Stimulated activated CD8-positive, alpha-beta memory T cell treated with anti-CD3 and anti-CD28 coated beads, Interleukin-7, amount 100 ng/mL, for 24 hours (primary cell): ENCODE measurements at places on chromosomes 13 and 19.

DNA sequence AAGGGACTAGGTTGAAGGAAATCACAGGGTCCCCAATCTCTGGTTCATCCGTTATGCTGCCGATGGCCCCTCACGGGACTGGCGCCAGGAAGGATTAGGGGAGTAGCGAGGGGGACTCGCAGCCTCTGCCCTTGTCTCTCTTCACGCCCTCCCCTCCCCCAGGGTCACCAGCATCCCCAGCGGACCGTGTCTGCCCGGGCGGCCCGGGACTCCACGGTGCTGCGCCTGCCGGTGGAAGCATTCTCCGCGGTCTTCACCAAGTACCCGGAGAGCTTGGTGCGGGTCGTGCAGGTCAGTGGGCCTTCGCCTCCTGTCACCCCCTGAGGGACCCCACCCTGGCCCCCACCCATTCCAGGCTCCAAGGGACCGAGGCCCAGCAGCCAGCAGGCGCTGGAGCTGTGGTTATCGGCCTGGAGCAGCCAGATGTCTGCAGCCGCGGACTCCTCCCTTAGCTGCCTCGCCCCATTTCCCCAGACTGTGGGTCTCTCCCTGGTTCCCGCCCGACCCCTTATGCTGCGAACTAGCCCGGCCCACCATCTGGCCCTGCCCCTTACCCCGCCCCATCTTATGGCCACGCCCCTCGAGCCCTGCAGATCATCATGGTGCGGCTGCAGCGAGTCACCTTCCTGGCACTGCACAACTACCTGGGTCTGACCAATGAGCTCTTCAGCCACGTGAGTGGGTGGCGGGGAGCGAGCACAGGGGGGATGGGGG is 5.4 kb downstream of the PNPLA6 start:
- DNase-seq: no peak

- no peak for DNase-seq
These were observed 16.7 kb downstream of the GSX1 start for GRCh38 chr13:27808851-27809550.

- DNase-seq: peak; percentile 60
These were observed 16.8 kb upstream of the SEMA6B start for GRCh38 chr19:4576016-4576933.

GRCh38 chr13:42753697-42754096 is 27.7 kb upstream of the FAM216B start:
- no peak for DNase-seq

DNA sequence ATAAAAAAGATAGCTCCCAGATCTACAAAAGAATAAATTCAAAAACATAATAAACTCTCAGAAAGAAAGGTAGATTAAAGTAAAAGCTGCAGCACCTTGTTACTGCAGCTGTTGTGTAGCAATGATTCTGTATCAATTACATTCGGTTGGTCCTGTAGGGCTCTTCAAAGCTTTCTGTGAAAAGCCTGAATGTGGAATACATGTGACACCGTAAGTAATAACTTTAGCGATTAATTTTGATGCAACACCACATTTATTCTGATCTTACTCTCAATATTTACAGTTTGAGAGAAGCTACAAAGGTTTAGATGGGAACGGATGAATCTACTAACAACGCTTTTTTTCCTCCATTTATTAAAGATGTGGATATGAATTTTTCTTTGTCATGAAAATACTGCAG is 279.2 kb downstream of the DACH1 start:
- no peak for DNase-seq

GRCh38 chr19:33040994-33041827 is 23.5 kb downstream of the RHPN2 start:
- DNase-seq: no peak

- DNase-seq: no peak
These were observed 78.6 kb downstream of the ABCC4 start for GRCh38 chr13:95222733-95223018.

GRCh38 chr13:33180122-33180804 is 105.3 kb downstream of the STARD13 start:
- DNase-seq: no peak
